Naive thymus-derived CD8-positive, alpha-beta T cell (primary cell): ENCODE measurements at places on chromosomes 13 and 19. TPM values are rescaled to one million over a fixed set of nuclear protein-coding genes. Genes with fewer than 3 reads are reported as not detected.

DNA sequence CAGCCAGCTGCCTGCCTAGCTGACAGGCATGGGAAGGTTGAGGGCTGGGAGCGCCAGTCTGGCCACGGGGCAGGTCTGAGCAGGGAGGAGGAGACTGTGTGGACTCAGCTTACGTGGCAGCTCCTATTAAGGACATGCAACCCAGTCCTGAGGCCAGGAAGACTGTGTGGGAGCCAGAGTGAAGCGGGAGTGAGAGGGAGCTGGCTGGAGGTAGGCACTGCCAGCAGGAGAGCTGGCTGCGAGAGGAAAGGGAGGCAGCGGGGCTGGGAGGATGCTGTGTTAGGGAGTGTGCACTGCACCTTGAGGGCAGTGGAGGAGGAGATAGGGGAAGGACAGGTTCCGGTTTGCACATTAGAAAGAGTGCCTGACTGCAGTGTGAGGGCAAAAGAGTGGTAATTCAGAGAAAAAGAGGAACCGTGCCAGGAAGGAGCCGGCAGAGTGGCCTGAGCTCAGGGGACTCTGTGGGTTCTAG lies 99.2 kb downstream of the SLC7A1 start:
- H3K4me3 ChIP-seq: no peak overlapping the region
- peaks cover 8% of the 10 kb centered on the region for H3K4me1 ChIP-seq
- H3K27me3 ChIP-seq: peaks cover 20% of the 10 kb centered on the region
- no peak for DNase-seq
- no peak overlapping the region for H3K27ac ChIP-seq

DNA sequence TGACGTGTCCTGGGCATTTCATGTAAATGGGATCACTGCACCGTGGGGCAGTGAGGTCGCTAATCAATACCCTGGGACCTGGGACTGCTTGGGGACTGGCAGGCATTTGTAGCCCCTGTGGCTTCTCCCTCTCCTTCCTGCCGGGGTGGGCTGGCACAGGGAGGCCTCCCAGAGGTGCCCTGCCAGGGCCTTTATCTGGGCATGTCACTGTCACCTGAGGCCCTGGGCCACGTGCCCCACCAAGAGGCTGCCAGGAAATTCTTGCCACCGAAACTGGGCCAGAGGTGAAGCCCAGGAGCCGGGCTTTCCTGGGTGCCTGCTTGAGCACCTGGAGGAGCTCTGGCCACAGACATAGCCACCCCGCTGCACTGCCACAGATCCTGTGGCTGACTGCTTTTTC lies 1.8 kb upstream of the NMRK2 start:
- H3K27me3 ChIP-seq: peaks cover 22% of the 10 kb centered on the region
- no peak for DNase-seq
- H3K4me3 ChIP-seq: no peak overlapping the region
- no peaks in the 10 kb centered on the region for H3K36me3 ChIP-seq

DNA sequence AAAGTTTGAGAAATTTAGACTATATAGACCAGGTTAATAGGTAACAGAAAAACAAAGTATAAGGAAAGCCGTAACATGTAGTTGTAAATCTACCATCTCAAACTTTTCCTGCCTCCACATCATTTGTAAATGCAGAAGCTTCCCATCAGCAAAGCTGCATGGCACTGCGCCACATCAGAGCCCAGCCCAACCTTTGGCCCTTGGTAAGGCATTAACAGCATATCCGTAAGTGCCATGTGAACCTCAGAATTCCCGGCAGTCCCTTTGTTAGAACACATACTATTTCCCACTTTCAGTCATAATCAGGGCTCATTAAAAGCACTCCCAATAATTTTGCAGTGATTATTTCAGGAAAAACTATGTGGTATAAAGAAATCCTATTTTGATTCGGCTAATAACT lies 51.6 kb downstream of the MPHOSPH8 start:
- peaks cover 8% of the 10 kb centered on the region for H3K36me3 ChIP-seq
- H3K4me1 ChIP-seq: peaks cover 42% of the 10 kb centered on the region
- H3K27me3 ChIP-seq: no peaks in the 10 kb centered on the region
- no peak overlapping the region for H3K4me3 ChIP-seq
- H3K27ac ChIP-seq: no peak overlapping the region

GRCh38 chr13:96229356-96229755 lies 139.4 kb downstream of the HS6ST3 start:
- H3K4me3 ChIP-seq: no peak overlapping the region
- H3K27me3 ChIP-seq: no peaks in the 10 kb centered on the region
- H3K36me3 ChIP-seq: no peaks in the 10 kb centered on the region

The ZNF91 gene
- 44.2 TPM for polyA plus RNA-seq

The UBL5 gene
- 701 TPM for polyA plus RNA-seq
